ENCODE measurements at places on chromosomes 7 and 10.

DNA sequence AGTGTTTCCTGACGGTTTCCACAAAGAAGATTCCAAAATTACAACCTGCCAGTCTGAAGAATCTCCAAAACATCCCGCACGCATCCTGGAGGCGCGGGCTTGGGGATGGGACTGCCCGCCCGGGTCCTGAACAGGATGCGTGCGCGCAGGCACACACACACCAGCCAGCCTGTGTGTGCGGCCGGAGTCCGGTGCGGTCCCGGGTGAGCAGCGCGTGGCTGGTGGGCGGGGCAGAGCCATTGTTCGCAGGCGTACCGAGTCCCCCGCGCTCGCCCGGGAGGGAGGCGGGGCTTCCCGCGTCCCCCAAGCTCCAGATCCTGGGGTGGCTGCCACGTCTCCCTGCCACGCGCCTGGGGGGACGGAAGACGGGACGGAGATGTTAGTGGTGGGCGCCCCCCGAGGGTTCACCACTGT, 675 bp upstream of the SCD start:
- peaks cover 37% of the 10 kb centered on the region for H3K4me1 ChIP-seq
- H3K36me3 ChIP-seq = peaks cover 64% of the 10 kb centered on the region
- H3K27me3 ChIP-seq = peaks cover 4% of the 10 kb centered on the region
- peak overlapping the region; percentile 92 for H3K27ac ChIP-seq
- peak overlapping the region; percentile 99 for H3K4me3 ChIP-seq

GRCh38 chr10:91103384-91104192, 116.9 kb upstream of the PCGF5 start:
- H3K27ac ChIP-seq = no peak overlapping the region
- no peak for ATAC-seq
- no peaks in the 10 kb centered on the region for H3K27me3 ChIP-seq

- H3K4me3 ChIP-seq = no peak overlapping the region
- no peak overlapping the region for H3K27ac ChIP-seq
- H3K27me3 ChIP-seq = no peaks in the 10 kb centered on the region
- ATAC-seq = no peak
- no peaks in the 10 kb centered on the region for H3K4me1 ChIP-seq
These were observed 255.8 kb downstream of the ABCA13 start for GRCh38 chr7:48426966-48427555.

- no peak overlapping the region for H3K27ac ChIP-seq
- H3K27me3 ChIP-seq = no peaks in the 10 kb centered on the region
- H3K4me1 ChIP-seq = no peaks in the 10 kb centered on the region
- no peak overlapping the region for H3K4me3 ChIP-seq
These were observed 149.1 kb upstream of the NRG3 start for GRCh38 chr10:81725851-81726250.

DNA sequence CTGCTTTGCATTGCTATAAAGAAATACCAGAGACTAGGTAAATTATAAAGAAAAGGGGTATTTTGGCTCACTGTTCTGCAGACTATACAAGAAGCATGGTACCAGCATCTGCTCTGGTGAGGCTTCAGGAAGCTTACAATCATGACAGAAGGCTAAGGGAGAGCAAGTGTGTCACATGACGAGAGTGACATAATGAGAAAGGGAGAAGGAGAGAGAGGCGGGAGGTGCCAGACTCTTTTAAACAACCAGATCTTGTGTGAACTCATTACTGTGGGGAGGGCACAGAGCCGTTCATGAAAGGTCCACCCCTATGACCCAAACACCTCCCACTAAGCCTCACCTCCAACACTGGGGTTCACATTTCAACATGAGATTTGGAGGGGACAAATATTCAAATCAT, 59.0 kb upstream of the WNT16 start:
- no peaks in the 10 kb centered on the region for H3K4me1 ChIP-seq
- no peak overlapping the region for H3K27ac ChIP-seq
- no peak for ATAC-seq

GRCh38 chr10:103079946-103080345, 113.1 kb downstream of the NT5C2 start:
- no peak for ATAC-seq
- no peaks in the 10 kb centered on the region for H3K27me3 ChIP-seq
- H3K27ac ChIP-seq = no peak overlapping the region
- H3K36me3 ChIP-seq = peaks cover 29% of the 10 kb centered on the region
- no peak overlapping the region for H3K4me3 ChIP-seq

GRCh38 chr7:47885309-47885986, 62.8 kb downstream of the PKD1L1 start:
- no peaks in the 10 kb centered on the region for H3K36me3 ChIP-seq
- H3K27ac ChIP-seq = no peak overlapping the region
- no peaks in the 10 kb centered on the region for H3K27me3 ChIP-seq
- no peaks in the 10 kb centered on the region for H3K4me1 ChIP-seq
- peak; percentile 91 for ATAC-seq

GRCh38 chr7:141294143-141294829, 220.4 kb downstream of the TMEM178B start:
- no peaks in the 10 kb centered on the region for H3K4me1 ChIP-seq
- H3K36me3 ChIP-seq = no peaks in the 10 kb centered on the region
- peaks cover 3% of the 10 kb centered on the region for H3K27me3 ChIP-seq
- no peak for ATAC-seq

DNA sequence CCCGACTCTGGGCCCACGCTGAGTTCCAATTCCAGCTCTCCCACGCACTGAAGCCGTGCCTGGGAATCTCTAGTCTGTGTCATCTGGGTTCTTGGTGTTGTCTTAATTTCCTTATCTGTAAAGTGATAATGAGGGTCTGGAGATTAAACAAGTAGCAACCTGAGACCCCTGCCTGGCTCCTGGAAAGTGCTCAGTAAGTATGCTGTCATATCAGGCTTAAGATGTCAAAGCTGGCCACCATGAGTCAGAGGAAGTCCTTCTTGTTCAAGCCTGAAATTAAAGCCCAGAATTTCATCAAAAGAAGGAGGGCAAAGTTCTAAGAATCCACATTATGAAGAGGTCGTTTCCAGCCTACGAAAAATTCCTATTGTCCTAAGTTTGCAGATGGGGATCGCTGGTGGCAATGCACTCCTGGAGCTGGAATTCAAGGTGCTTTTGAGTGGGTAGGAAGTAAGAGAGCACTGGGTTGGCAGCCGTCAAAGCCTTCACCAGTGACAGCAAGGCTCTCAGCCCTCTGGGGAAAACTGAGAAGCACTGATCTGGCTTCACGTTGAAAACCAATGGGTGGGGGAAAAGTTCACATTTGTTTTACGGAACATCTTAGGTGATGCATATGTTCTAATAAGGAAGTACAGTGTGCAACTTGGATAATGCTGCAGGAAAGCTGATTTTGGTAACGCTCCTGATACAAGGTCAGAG, 50.3 kb upstream of the NCAPG2 start:
- H3K36me3 ChIP-seq = peaks cover 90% of the 10 kb centered on the region
- no peak for ATAC-seq
- H3K4me1 ChIP-seq = peaks cover 13% of the 10 kb centered on the region
- no peaks in the 10 kb centered on the region for H3K27me3 ChIP-seq
- H3K27ac ChIP-seq = peak overlapping the region; percentile 70

DNA sequence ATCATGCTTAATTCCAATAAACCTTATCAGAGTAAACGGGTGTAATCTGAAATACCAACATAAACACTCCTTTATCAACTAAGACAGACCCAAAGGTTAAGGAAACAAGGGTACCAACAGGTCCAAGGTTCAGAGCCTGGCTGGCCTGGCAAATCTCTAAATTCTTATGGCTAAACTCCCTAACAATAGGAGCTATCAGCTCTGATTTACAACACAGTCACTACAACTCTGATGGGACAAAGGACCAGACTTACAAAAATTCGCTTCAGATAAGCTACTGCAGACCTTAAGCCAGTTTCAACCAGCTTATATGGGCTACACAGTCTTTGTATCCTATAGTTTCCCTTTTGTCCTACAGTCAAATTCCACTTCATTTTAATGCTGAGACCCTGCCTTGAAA, 381.9 kb downstream of the ZWINT start:
- H3K4me1 ChIP-seq = no peaks in the 10 kb centered on the region
- no peaks in the 10 kb centered on the region for H3K27me3 ChIP-seq
- H3K27ac ChIP-seq = no peak overlapping the region

Data from activated T-helper 17 cell treated with anti-CD3 and anti-CD28 coated beads, Interleukin-2, amount 50 U/mL, for 72 hours (primary cell).